ENCODE measurements at places on chromosomes 5 and 9.

GRCh38 chr5:102922799-102923477 is 167.8 kb downstream of the PAM start:
- DNase-seq: no peak

DNA sequence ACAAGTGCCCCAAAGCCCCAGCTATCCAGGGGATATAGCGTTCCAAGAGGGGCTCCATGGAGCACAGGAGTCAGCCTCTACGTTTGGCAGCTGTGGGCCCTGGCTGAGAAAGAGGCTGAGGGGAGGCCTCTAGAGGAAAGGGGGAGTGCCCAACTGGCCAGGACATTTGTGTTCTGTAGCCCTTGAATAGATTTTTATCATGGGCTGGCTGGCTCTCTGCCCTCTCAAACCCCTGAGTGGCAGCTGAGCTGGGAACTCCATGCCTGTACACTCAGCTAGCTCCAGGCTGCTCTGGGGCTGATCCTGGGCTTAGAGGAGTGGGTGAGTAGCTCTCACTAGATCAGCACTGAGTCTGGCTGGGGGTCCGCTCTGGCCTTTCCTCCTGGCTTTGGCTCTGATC is 285.0 kb downstream of the ZSWIM6 start:
- DNase-seq: no peak

DNA sequence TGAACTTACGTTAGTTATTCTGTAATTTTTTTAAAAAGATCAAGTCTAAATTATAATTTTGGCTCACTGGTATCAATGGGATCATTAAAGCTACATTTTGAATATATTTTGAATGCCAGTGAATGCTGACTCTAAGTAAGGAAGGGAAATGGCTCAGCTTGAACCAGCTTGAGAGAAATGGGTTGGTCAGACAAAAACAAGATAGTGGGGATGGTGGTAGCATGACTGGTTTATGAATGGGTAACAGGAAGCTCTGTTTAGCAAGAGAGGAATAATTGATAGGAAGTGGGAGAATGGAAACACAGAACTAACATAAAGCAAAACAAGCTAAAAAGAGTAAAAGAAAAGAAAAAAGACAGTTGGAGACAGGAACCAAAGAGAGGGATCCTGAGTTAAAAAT is 220.2 kb downstream of the ADAMTS6 start:
- no peak for DNase-seq

- no peak for DNase-seq
Observed at GRCh38 chr5:85266692-85267091, 882.0 kb upstream of the EDIL3 start.

- DNase-seq: no peak
Observed at GRCh38 chr5:36482812-36483211, 123.6 kb upstream of the SLC1A3 start.

DNA sequence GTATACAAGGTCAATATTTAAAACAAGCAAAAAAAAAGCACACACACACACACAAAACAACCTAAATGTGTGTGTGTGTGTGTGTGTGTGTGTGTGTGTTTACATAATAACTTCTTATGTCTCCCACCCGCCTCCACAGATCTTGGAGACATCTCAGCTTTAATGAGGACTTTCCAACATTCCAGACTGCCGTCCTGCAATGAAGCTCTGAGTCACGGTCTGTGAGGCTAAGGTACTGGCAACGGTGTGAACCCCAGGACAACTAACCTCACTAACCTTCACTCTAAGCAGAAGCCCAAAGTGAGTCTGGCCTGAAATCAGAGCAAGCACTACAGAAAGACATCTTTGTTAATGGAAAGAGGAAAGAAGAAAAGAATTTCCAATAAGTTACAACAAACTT is 22.3 kb downstream of the ZNF474 start:
- no peak for DNase-seq

GRCh38 chr5:150278916-150279315 is 10.7 kb downstream of the CAMK2A start:
- DNase-seq: no peak

DNA sequence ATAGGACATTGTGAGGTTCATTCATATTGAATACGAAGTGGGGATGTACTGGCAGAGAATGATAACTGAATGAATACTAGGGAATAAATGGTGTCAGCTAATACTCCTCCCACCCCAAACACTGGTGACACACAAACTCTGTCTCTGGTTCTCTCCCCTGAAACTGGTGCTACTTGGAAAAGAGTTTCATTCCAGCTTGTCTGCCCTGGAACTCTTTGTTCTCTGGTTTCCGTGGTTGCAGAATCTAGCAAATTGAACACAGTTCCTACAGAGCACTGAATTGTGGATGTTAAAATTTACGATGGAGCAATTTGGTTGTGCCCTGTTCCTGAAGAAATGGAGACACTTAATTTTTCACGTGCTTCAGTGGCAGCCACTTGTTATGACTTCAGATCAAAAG is 181.7 kb downstream of the KCTD16 start:
- no peak for DNase-seq

DNA sequence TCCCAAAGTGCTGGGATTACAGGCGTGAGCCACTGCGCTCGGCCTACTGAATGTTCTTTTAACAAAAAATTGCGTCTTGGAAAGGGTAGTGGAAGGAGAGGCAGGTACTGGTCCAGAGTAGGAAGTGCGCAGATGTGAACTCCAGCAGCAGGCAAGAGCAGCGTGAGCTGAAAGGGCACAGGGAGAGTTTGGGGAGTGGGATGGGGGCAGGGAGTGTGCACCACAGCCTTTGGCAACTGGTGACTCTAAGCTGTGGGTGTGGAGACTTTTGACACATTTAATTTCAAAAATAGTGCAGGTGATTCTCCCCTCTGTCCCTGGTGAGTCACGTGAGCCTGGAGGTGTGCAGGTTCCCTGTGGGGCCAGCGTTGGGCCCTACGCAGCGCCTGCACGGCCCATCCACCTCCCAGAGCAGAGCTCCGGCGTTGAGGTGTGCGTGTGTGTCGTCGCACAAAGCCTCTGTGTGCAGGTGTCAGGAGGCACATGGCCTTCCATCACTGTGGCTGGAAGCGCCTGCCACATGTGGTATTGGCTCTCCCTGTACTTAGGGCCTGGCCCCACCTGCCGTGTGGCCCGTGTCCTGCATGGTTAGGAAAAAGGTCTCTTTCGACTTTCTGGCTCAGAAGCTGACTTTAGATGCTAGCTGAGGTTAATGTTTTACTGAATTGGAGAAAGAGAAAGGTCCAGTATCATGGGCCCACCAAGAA is 11.5 kb downstream of the SQSTM1 start:
- no peak for DNase-seq

- DNase-seq: no peak
Observed at GRCh38 chr5:96565582-96566265, 96.5 kb upstream of the CAST start.

GRCh38 chr5:150764530-150764929 is 5.7 kb upstream of the DCTN4 start:
- DNase-seq: no peak

DNA sequence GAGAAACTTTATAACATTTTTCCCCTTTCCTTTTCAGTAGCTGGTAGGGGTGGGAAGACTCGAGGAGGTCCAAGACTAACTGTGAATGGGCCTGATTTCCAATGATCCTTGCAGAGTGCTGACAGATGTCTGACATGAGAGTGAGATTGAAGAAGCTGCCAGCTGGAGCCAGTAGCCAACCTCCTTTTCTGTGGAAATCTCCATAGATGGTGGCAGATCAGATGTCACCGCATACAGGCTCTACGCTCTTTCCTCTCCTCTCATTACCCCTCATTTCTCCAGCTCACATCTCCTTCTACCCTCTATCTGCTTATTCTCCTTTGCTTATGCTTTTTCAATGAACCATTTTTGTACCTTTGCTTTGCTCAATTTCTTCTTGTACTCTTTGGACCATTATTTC is 395.2 kb upstream of the TNC start:
- DNase-seq: no peak

DNA sequence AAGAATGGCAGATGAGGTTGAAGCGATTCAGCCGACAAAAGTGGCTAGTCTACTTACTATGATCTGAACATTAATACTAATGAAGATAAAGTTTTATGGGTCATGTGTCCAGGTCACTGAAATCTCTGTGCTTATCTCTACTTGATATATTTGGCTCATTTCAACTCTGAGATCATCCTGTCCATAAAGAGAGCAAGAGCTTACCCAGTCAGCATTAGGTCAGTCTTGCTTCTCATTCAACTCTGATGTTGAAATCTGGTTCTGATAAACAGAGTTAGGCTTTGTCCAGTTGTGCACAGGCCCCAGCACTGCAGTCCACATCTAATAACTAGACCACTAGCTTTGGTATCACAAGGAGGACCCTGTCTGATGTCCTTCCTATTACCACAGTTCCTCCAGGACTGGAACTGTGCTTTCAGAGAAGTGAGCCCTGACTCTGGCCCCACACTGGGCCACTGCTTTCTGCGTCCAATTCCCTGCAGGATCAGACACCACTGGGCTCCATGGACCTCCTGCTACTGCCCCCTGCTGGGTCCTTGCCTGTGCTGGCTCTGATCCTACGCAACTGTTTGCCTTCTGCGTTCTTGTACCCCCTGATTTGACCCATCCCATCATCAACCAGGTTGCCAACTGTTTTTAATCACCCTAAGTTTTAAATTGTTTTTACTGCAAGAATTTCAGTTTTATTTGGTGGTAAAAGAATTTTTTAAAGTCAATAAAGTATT is 23.7 kb upstream of the FAM120A start:
- DNase-seq: no peak

GRCh38 chr5:77851176-77852067 is 75.3 kb upstream of the TBCA start:
- no peak for DNase-seq

DNA sequence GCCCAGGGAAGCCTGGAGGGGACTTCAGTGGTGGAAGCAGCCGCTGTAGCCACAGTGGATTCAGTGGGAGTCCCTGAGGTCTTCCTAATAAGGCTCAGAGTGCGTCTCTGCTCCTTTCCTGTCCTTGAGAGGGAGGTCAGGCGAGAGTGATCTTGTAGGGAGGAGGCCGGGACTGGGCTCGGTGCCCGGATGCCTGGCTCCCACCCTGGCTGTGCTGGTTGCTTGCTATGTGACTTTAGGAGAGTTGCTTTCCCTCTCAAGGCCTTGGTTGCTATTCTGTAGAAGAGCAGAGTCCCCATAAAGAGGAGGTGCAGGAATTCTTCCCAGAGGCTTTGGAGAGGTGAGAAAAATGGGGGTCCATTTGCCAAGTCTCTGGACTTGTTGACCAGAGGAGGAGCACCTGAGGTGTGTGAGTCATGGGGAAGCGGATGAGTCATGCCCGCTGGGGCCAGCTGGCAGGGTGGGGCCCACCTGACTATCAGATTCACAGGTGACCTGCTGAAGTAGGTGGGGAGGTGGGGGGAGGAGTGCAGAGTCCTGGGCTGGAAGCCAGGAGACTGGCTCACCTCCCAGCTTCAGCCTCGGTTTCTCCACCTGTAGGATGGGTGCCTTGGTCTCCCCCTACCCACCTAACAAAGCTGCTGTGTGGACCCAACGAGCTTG is 13.8 kb downstream of the GSN start:
- DNase-seq: no peak

- DNase-seq: no peak
Observed at GRCh38 chr9:89777544-89777943, 172.7 kb downstream of the GADD45G start.

- no peak for DNase-seq
Observed at GRCh38 chr5:151624476-151624875, 33.3 kb upstream of the FAT2 start.

DNA sequence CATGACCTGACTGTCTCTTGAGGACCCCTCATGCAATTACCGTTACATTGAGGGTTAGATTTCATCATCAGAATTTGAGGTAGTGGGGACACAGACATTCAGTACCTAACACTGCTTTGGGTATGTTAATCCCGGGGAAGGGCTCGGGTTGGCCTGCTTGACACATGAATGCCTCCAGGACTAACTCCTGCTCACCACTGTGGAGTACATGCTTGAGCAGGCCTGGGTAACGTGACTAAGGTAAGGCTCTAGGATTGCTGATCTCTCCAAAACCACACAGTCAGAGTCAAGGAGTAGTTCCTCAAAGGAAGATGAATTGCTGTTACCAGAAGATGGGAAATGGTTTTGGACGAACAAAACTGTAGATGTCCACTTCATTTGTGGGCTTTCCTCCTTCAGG is 376.3 kb upstream of the ZNF462 start:
- DNase-seq: no peak

- peak; percentile 18 for DNase-seq
Observed at GRCh38 chr9:107174441-107174840, 108.6 kb upstream of the RAD23B start.

DNA sequence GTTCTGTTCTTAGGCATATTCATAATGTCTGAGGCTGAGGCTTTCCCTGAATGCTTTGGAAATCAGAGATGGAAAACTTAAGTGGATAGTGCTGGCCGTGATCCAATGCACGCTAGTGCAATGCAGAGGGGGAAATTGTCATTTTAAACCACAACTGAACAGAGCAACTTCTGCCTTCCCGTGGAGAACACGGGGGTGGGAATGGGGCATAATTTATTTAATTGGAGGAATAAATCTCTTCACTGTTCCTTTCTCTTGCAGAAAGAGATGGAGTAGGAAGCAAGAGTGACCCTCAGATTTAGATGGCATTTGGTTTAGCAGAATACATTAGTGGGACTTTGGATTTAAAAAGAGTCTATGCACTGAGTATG is 22.9 kb upstream of the NREP start:
- no peak for DNase-seq

- no peak for DNase-seq
Observed at GRCh38 chr5:161373345-161373707, 173.2 kb downstream of the GABRB2 start.

- no peak for DNase-seq
Observed at GRCh38 chr9:126667190-126668055, 53.7 kb downstream of the LMX1B start.

DNA sequence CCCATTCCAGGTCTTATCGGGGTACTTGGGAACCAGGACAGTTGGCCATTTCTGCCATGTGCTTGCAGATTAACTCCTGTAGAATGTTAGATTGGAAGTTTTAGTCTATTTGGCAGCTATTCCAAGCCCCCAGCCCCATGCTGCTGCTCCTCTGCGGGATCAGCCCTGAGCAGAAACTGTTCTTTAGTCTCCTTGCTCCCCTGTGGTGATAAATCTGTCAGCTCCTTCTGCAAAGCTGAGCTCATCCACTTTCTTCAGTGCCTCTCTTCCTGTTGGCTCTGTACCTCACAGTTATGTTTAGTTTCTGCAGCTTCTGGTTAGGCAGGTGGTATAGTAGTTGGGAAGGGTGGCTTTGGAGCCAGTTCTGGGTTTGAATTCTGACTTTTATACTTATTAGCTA is 170.4 kb downstream of the GRIA1 start:
- no peak for DNase-seq

GRCh38 chr5:139733010-139733688 is 62.5 kb upstream of the PSD2 start:
- DNase-seq: no peak

DNA sequence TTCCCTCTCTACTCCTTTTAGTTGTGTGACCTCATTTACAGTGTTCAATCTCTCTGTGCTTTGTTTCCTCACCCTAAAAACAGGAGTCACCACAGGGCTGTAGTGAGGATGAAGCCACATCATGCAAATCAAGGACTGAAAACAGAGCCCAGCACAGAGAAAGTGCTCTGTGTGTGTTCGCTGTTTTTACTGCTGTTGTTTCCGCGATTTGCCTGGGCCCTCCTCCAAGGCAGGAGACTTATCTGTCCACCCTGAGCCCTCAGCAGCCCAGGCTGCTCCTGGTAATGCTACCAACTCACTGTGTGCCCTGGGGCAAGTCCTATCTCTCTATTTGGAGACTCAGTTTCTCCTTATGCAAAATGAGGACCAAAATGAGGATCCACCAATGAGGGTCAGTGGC is 87.2 kb upstream of the NEURL1B start:
- no peak for DNase-seq

GRCh38 chr5:26205121-26205520 is 833.3 kb downstream of the CDH9 start:
- DNase-seq: no peak

- peak; percentile 38 for DNase-seq
Observed at GRCh38 chr9:124054582-124055227, 43.1 kb downstream of the LHX2 start.

Measured in stimulated activated CD8-positive, alpha-beta memory T cell treated with anti-CD3 and anti-CD28 coated beads, Interleukin-15, amount 100 ng/mL, for 48 hours (primary cell).